ENCODE measurements at places on chromosomes 13 and 19.

GRCh38 chr19:27746691-27747380 is 1466.1 kb downstream of the UQCRFS1 start:
- no peak for DNase-seq

GRCh38 chr13:90974249-90974975 is 373.1 kb upstream of the MIR17HG start:
- no peak for DNase-seq

- no peak for DNase-seq
Observed at GRCh38 chr13:88552966-88553365, 881.8 kb downstream of the SLITRK5 start.

DNA sequence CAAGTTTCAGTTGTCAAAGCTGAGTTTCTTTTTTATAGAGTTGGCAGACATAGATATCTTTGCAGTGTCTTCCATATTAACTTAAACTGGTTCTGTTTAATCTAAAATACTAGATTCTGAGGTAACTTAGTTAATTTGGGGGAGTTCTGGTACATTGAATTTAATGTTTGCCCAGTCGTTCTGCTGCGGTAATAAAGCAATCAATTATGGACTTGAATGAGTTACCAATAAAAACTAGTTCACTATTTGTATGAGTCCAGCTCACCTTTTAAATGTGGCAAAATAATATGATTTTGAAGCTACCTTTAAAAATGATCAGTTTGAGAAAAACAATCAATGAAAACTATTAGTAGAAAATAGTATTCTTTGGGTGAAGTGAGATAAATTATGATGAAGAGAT is 90.2 kb downstream of the LMO7 start:
- DNase-seq = no peak

DNA sequence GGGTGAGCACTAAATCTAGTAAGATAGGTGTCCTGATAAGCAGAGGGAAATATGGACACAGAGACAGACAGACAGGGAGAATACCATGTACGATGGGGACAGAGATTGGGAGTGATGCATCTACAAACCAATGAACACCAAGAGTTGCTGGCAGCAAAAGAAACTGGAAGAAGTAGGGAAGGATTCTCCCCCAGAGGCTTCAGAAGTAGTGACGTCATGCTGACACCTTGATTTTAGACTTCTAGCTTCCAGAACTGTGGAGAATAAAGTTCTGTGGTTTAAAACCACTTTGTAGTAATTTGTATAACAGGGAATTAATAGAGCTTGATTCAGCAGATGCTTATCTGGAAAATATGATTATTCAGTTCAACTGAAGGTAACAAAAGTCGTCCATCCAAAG is 66.1 kb downstream of the SLC10A2 start:
- no peak for DNase-seq

DNA sequence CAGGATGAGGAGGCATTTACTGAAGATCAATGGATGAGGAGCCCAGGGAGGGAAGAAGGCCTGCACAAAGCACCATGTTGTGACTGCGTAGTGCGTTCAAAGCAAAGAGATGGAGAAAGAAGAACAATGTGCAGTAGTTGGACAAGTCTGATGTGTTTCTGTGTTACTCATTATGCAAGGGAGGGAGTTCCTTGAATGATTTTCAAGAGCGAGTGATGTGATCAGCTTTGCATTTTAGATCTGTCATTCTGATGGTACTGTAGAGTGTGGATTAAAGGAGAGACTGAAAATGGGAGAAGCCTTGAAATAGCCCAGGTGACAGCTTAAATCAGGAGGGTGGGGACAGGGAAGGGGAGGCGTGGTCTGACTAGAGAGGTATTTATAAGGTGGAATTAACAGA is 9.5 kb downstream of the MYO16 start:
- no peak for DNase-seq

DNA sequence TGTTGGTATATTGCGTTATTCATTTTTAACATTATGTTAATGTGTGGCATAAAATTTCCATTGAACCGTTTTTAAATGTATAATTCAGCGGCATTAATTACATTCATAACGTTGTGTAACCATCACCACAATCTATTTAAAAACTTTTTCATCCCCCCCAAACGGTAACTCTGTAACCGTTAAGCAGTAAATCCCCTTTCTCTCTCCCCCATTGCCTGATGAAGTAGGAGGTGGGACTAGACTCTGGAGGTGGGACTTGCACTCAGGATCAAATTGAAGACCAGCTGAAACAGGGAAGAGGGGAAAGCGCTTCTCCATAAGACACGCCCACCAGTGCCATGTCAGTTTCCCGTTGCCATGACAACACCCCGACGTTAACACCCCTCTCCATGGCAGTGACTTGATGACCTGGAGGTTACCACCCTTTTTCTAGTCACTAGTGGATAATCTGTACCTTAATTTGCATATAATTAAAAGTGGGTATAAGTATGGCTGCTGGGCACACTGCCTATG is 16.8 kb downstream of the CLEC11A start:
- DNase-seq = no peak

- DNase-seq = peak; percentile 34
Observed at GRCh38 chr19:18477042-18477779, 39.3 kb upstream of the ISYNA1 start.

DNA sequence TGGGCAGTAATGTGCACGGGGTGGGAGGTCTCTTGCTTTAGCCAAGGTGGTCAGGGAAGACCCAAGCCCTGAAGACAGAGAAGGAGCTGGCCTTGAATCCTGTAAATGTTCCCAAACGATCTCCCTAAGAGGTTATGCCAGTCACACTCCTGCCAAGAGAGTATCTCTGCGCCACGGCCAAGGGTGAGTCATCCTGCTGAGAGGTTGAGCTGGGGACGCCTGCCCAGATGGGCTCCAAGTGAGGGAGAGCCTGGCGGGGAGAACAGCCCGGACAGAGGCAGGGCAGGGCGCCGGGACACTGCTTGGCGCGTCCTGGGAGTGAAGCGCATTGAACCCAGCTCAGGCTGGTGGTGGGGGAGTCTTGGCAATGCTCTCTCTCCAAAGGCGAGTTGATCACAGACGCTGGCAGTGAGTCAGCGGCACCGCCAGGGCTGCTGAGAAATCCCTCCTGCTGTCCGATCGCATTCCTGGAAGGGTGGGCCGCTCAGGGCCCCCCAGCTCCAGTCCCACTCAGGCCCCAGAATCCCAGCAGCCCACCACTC is 16.4 kb downstream of the SULT2B1 start:
- peak; percentile 89 for DNase-seq

GRCh38 chr19:10219678-10220077 is 11.5 kb downstream of the S1PR2 start:
- peak; percentile 76 for DNase-seq

DNA sequence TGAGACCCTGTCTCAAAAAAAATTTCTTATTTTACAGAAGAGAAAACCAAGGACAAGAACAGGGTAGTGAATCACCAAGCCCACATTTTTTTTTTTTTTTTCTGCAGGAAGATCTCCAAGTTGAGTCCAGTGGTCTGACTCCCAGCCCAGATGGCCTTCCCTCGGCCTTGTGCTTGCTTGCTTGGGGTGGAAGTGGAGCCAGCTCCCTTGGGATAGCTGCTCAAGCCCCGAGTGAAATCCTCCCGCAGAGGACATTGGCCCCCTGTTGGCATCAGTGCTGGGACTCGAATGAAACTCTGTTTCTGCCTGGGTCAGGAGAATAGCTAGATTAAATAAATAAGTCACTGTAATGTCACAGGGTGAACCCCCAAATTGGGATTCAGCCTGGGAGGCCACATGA is 9.4 kb upstream of the NUP62 start:
- no peak for DNase-seq

- DNase-seq = peak; percentile 99
Observed at GRCh38 chr13:37656247-37656940, 57.8 kb upstream of the POSTN start.

DNA sequence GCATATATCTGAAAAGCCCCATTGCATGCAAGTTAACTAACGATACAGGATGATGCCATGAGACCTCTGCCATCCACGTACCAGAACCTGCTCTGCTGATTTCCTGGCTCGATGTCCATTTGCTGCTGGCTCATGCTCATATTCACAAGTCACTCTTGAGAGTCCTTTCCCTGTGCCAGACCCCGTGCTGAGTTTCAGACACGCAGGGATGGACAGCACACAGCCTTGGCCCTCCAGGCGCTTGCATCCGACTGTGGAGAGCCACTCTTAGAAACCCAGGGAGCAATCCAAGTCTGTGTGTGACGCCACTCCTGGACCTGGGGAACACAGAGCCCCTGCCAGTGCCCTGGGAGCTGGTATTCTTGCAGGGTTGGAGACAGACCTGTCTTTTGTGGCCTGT is 37.6 kb upstream of the TSHZ3 start:
- no peak for DNase-seq

- peak; percentile 2 for DNase-seq
Observed at GRCh38 chr13:60509601-60510386, 112.8 kb downstream of the TDRD3 start.

- DNase-seq = no peak
Observed at GRCh38 chr19:50331221-50331993, 2.2 kb upstream of the KCNC3 start.

- no peak for DNase-seq
Observed at GRCh38 chr13:80374901-80375300, 34.0 kb upstream of the SPRY2 start.

GRCh38 chr19:34734537-34735103 is 577 bp downstream of the ZNF181 start:
- DNase-seq = peak; percentile 84

Data from fibroblast of skin of right biceps (primary cell).